Progenitor cell of endocrine pancreas (in vitro differentiated cells): ENCODE measurements at places on chromosomes 6 and 20.

DNA sequence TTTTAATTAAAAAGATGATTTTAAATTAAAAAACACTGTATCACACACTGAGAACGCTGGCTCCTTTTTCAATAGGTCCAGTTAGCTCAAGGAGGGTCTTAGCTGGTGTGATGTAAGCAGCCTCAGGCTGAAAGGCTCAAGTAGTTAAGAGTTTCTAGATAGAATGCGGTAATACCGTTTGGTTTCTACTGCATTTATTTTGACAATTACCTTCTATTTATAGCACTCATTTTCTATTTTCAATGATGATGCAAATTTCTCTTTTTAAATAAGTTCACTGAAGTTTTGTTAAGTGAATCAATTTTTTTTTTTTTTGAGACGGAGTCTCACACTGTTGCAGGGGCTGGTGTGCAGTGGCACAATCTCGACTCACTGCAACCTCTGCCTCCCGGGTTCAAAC is 87.1 kb downstream of the PREX1 start:
- DNase-seq, result no peak

GRCh38 chr6:149220882-149221773 is 96.4 kb upstream of the TAB2 start:
- no peak for DNase-seq

DNA sequence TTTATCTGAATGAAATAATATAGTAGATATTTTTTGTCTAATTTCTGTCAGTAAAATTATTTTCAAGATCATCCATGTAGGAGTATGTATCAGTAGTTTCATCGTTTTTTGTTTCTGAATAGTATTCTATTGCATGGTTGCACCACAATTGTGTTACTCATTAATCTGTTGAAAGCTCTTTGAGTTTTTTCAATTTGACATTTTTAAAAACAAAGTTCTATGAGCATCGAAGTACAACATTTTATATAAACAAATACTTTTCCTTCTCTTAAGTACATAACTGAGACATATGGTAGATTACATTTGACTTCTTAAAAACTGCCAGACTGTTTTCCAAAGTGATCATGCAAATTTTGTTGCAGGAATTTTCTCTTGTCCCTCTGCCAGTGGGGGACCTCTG is 1113.1 kb upstream of the CITED2 start:
- DNase-seq, result no peak

DNA sequence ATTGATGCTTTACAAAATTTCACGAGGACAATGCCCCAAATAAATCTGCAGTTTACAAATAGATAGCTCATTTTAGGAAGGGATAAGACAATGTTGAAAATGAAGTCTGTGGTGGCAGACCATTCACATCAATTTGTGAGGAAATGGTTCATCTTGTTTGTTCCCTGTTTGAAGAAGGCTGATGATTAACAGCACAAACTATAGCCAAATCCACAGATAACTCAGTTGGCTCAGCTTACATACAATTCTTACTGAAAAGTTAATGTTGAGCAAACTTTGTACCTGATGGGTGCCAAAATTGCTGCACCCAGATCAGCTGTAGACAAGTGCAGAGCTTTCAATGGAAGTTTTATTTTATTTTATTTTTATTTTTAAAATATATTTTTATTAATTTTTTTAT is 763.9 kb downstream of the DOK5 start:
- DNase-seq, result no peak

- DNase-seq, result no peak
Measured at GRCh38 chr20:53655625-53656292, 62.1 kb upstream of the ZNF217 start.

DNA sequence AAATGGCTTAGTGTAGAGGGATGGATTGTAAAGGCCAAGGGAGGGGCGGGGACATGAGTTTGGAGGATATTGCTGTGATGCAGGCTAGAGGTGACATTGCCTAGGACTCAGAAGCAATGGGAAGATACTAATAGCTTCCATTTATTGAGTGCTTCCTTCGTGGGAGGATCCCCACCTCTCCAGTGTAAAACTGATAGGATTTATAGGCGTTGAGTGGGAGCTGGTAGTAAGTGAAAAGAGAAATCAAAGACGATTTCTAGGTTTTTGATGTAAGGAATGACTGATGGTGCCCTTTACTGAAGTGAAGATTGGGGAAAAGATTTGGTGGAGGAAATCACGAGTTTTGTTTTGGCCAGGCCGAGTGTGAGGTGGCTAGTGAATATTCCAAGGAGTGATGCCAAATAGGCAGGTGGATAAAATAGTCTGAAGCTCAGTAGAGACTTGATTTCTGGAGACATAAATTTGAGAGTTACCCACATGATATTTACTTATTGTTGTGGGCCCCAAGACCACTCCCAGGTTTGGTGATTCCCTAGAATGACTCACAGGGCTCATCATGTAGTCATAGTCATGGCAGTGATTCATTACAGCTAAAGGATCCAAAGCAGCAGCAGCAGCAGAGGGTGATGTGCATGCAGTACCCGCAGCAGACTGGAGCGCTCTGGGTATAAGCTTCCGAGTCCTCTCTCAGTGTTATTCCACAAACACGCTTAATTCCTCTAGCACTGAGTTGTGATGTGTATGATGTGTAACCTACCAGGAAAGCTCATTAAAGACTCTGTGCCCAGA is 10.2 kb downstream of the RPRD1B start:
- DNase-seq, result no peak

GRCh38 chr20:46767127-46767761 is 57.8 kb downstream of the SLC2A10 start:
- DNase-seq, result no peak
